ENCODE measurements at places on chromosomes 7 and 10.

DNA sequence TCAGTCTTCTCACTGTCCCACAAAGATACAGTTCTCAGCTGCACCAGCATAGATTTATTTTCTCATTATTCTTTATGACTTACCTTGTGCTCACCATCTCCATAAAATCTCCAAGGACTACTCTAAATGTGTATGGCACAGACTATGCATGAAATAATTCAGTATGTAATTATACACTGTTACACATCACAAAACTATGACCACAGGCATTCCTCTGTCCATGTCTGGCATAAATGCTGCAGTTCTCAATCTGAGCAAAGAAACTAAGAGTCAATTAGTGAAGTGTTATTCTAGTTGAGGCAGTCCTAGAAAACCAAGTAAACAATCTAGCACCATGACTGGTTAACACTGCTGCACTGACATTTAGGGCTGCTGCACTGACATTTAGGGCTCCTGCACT lies 2.7 kb downstream of the CYCS start:
- DNase-seq, result no peak

DNA sequence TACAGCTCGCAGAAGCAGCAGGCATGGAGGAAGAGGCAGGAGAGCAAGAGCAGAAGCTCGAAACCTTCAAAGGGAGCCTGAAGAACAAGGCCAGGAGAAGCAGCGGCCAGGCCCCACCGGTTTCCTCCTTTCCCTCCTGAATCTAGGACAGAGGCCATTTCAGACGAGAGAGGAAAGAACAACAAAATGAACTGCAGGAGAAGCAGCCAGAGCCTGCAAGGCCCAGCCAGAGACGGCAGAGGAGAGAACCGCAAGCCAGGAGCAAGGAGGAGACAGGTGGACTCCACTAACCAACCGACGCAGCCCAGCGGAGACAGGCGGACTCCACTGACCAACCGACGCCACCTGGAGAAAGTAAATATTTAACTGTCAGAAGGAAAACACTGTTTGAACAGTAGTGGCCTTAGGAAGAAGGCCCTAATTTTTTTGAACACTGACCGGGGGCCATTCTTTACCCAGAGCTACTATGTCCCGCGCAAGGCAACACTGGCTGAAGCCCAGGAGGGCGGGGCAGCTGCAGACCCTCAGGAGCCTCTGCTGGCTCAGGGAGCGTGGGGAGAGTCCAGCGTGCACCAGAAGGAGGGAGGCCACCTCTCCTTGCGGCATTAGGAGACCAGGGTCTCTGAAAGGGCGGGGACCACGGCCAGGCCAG lies 559.2 kb downstream of the PTPRN2 start:
- DNase-seq, result no peak

DNA sequence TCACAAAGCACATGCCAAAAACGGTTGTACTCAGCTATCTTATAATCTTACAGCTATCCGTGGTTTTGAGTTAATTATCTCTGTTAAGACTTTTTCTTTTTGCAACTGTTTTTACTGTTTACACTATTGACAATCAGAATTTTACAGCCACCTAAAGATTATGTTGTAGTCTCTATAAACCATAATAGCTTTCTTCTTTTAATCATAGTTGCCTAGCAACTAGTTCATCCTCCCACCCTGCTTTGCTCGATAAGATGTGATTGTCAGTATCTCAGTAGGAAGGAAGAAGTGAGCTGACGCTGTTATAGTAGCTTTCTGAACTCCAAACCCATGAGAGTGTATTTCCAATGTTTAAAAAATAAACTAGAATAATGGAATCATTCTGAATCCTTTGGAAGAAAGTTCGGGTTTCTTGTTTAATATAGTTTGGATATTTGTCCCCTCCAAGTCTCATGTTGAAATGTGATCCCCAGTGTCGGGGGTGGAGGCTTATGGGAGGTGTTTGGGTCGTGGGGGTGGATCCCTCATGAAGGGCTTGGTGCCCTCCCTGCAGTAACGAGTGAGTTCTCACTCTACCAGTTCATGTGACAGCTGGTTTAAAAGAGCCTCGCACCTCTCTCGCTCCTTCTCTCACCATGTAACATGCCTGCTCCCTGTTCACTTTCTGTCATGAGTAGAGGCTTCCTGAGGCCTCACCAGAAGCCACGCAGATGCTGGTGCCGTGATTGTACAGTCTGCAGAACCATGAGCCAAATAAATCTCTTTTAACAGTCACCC lies 68.1 kb downstream of the SVOPL start:
- no peak for DNase-seq

DNA sequence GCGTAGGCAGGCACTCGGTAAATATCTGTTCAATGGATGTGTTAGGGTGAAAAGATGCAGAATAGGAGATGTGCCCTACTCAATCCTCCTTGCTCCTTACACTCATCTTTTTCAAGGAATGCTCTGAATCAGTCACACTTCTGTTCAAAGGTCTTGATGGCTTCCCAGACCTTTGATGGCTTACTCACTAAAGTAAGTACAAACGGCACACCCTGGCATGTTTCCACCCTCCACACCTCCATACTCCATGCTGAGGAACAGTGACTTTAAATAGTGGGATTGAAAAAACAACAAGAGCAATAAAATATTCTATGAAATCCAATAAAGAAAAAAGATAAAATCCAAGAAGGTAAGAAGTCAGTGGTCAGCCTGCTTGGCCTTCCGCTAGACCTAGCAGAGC lies 569.2 kb downstream of the SORCS1 start:
- no peak for DNase-seq
